ENCODE measurements at places on chromosomes 4 and X.

- DNase-seq = no peak
These were observed 221.2 kb downstream of the SLC4A4 start for GRCh38 chr4:71559957-71560571.

DNA sequence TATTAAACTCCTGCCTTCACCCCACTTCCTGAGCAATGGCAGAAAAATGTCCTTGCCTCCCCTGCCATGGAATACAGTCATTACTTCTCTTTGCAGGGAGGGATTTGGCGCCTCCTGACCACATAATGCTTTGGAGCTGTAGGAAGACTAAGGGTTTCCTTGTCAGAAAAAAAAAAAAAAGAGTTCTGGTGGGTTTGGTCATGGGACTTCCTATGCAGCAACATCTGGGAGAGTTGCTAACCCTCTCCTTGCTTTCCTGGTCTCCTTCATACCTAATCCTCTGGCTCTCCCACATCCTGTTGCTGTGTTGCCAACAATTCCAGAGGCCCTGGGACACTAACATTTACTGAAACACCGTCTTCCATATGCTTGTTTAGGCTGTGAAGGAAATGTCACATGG, 75.1 kb upstream of the MBNL3 start:
- DNase-seq = no peak

GRCh38 chr4:27947302-27947701, 1086.7 kb downstream of the STIM2 start:
- DNase-seq = no peak

DNA sequence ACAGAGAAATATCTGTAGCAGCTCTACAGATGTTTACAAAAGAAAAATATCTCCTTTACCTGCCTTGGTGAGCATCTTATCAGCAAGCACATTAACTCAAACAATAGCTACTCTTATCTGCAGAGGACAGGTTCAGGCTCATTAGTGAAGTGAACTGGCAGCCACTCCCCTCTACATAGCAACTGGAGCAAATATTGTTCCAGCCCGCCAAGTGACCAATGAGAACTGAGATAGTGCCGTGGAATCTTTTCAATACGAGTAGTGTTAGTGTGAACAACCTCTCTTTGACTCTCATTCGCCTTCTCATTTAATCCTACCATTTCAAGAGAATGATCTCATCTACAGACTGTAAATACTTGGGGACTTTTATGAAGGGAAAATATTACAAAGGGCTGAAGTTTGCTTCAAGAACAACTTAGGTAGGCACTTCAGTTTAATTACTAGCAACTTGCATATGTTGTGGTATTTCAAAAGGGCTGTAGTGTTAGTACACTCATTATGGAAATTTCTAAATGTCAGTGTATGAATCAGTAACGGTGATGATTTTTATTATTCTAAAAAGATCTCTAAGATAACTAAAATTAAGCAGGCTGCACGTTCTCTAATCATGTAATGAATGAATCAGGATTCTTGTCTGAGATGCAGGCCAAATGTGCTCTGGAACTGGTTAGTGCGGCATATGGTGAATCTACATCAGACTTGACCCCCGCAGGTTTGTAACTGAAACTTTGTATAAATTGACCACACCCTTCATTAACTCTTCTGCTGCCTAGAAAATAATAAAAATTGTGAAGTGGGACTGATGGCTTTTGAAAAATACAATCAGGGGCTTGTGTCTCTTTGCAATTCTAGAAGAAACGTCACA, 72.4 kb downstream of the PALLD start:
- DNase-seq = no peak

DNA sequence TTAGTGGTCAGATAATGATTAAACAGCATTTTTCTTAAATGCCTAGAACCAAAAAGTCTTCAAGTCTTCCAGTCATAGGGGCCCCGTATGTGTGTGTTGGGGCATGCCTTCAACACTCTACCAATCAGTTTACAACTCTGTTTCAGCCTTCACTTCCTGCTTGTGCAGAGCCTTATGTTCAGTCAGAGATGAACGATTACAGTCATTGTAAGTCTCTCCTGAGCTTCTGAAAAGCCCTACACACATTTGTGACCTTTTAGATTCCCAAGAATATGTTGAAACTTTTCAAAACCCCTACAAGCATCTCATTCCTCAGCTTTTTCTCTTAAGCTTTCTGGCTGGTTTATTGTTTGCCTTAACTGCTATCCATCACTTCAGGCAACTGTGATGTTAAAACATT, 591.2 kb downstream of the ZNF674 start:
- DNase-seq = no peak

DNA sequence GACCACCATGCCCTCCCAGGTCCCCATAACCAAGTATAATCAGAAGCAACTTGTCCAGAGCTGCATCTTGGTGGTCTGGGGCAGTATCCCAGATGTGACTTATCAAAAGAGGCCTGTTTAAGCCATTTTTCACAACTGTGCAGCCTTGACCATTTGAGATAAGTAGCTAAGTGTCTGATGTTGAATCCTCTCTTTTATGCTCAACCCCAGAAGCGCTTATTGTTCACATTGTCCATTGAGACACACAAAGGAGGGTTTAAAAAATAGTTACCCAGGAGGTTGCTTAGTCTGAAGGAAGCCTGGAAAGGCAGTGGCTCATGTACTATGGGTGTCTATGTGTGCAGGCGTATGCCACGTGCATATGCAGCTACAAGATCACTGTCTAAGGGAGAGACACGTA, 27.0 kb downstream of the ENPP6 start:
- no peak for DNase-seq

DNA sequence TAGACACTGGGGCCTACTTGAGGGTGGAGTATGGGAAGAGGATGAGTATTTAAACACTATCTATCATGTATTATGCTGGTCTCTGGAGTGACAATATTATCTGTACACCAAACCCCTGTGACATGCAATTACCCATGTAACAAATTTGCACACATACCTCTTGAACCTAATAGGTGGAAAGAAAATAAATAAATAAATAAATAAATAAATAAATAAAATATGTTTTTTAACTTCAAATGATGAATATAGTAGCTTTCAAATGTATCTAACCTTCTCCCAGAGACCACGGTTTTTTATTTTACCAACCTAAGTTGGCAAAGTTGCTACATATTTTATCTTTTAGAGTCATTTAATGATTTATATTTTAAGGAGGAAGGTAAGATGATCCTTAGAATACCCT, 105.0 kb downstream of the TGIF2LX start:
- no peak for DNase-seq

- DNase-seq = no peak
These were observed 35.8 kb downstream of the SLC10A7 start for GRCh38 chr4:146485968-146486367.

DNA sequence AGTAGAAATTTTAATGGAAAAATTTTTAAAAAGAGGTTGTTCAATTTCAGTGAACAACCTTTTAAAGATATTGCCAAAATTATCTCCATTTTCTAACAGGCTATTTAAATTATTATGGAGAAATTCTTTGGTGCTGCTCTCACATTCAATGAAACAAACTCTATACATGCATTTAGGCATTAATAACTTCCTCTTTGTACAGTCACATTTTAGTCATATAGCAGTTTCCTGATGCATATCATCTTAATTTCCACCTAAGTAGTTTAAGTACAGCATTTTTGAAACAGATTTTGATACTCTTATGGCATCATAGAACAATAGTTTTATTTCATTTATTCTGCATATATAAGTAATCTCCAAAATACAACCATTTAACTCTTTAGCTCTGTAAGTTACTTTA, 500.1 kb downstream of the STPG2 start:
- no peak for DNase-seq

DNA sequence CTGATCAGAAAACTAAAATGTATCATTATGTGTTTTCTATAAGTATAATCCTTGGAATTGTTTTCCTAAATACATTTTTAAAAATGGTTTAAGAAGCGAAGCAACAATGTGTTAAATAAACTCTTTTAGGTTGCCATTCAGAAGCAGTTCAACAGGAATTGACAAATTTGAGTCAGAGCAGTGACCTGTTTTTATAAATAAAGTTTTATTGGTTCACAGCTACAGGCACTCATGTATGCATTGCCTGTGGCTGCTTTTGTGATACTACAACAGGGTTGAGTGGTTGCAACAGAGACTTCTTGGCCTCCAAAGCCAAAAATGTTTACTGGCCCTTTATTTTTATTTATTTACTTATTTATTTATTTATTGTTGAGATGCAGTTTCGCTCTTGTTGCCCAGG, 99.5 kb downstream of the FRMPD4 start:
- DNase-seq = no peak

DNA sequence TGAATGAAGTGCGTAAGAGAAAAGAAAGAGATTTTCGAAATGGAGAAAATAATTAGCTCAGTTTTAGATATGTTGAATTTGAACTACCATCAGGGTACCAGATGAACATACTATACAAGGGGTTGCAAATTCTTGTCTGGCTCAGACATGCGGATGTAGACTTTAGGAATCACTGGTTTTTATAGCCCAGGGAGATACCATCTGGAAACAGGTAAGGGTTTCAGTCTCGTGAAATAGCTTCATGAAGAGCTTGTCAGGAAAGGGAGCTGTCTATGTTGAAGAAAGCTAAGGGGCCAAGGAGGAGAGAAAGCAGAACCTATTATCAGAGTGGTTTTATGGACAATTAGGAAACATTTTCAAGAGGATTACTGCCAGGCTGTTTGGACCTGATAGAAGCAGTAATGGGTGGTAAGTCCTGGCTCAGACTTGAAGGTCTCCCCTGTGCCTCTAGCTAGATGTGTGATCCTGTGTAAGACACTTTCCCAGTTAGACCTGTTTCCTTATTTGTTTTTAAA, 6.7 kb downstream of the RAB9A start:
- no peak for DNase-seq

- no peak for DNase-seq
These were observed 1.8 kb downstream of the CPZ start for GRCh38 chr4:8594097-8595038.

DNA sequence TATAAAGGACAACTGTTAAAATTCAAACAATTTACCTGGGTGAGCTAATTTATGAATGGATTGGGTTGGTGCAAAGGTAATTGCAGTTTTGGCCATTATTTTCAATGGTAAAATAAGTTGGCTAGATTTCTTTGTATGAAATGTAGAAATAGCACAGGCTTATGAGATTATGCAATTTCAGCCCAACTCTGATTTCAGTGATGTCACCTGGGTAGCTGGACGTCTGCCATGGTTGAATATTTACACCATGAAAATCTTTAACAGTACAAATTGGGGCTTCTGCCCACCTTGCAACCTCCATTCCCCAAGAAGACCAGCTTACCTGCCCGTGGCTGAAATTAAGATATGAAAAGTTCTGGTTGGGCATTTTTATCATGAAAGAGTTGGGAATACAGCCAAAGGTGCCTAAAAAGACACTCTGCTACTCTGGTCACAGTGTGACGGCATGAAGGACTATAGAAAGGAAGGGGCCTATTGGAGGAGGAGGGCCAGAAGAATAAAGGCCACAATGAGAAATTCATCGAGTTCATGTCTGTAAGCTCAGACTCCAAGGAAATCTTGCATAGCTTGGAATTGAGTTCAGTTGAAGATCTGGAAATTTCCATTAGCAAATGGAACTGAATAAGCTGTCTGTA, 29.7 kb downstream of the EGF start:
- DNase-seq = no peak
